Panc1 (cell line): ENCODE measurements at places on chromosomes 2 and 18.

- DNase-seq = peak; percentile 27
Measured at GRCh38 chr2:28359222-28360057, 33.2 kb upstream of the FOSL2 start.

GRCh38 chr18:76453932-76454331, 41.1 kb downstream of the ZNF516 start:
- DNase-seq = no peak

- DNase-seq = no peak
Measured at GRCh38 chr2:71934595-71935261, 212.9 kb downstream of the CYP26B1 start.

DNA sequence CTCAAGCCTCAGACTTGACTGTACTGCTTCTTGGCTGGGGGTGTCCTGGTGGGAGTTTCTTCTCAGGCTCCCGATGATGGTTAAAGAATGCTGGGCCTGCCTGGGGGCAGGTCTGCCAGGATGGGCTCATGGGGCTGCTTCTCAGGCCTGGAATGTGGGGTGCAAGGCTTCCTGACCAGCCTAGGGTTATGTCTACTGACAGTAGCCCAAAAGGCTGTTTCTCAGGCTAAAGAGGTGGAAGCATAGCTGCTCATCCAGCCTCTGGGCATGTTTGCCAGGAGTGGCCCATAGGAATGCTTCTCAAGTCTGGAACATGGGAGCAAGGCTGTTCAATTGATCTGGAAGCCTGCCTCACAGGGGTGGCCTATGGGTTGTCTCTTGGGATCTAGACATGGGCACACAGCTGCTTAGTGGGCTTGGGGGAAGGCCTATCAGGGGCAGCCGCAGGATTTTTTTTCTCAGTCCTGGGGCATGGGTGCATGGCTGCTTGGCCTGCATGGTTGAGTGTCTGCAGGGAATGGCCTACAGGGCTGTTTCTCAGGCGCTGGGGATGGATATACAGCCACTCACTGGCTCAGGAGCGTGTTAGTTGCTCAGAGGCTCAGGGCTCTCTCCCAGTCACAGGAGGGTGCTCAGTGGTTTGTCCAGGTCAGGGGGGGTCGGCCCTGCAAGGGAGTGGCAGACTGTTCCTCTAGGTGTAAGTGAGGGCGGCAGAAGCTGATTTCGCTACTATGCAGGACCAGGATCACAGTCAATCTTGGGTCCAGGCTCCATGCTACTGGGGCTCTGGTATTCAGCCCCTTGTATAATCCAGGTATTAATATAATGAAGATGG, 617.3 kb upstream of the REG3G start:
- no peak for DNase-seq

DNA sequence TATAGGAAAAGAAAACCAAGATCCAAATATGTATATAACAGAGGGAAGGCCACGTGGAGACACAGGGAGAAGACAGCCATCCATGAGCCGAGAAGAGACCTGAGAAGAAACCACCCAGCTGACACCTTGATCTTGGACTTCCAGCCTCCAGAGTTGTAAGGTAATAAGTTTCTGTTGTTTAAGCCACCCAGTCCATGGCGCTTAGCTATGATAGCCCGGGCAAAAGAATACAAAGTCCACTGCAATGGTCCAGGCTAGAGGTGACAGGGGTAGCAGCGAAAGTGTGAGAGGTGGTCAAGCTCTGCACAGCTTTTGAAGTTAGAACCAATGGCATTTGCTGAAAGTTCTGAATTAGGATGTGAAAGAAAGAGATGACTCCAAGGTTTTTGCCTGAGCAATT, 2.8 kb downstream of the MYOM1 start:
- DNase-seq = no peak

DNA sequence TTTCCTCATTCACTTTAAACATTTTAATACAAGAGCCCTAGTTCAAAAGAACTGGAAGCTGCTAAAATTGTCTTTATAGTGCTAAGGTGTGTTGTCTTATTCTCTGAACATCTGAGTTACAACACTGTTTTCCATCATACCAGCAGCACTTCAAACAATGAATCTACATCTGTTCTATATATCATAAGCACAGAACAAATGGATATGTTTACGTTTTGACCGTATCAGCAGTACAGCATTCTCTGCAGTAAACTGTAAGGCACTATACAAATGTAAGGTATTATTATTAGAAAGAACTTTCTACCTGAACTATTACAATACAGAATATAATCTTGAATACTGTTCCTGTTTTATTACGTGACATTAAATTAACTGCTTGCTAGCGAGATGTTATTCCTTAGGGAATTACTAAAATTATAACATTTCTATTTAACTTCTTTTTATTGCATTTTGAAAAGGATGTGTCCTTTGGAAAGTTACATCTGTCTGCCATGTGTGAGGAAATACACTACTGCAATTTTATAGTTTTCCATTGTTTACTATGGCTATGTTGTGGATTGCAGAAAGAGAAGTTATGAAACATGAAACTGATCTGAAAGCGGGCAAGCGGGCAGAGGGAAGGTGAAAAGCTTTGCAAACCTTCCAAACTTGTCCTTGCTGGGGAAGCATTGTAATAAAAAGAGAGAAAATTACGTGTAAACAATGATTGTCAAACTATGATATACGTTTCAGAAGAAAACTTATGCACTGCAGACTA, 13.7 kb downstream of the NCKAP1 start:
- no peak for DNase-seq

DNA sequence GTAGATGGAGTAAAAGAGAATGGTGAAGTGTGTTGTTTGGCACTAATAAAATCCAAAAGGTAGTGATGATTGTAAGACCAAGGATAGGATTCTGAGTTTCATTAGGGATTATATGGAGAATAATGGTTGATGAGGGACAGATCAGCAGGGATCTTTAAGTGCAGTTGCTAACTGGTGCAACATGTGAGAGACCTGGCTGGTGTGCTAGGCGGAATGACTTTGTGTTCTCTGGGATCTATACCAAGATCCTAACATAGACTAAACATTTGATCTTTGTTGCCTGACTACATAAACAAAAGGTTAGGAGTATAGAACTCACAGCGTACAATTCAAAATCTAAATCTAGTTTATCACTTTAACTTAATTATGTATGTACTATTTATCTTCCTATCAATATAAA, 135.4 kb downstream of the PTRHD1 start:
- no peak for DNase-seq

GRCh38 chr2:25546852-25547251, 126.5 kb downstream of the DTNB start:
- no peak for DNase-seq

DNA sequence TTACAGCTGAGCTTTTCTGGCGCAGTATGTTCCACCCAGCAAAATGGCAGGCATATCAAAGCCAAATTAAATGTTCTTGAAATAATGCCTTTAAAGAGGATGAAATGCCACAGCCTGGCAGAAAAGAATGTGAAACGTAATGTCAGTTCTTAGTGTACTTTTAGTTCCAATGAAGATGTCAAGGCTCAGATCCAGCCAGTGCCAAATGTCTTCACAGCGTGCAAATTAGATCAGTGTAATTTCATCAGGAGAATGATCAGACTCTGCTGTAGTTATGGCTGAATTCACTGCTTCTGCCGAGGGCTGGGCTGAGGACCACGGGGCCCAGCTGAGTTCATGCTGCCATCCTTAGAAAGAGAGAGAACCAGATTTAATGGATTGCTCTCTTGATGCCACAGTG, 78.7 kb upstream of the ITGA4 start:
- DNase-seq = no peak

DNA sequence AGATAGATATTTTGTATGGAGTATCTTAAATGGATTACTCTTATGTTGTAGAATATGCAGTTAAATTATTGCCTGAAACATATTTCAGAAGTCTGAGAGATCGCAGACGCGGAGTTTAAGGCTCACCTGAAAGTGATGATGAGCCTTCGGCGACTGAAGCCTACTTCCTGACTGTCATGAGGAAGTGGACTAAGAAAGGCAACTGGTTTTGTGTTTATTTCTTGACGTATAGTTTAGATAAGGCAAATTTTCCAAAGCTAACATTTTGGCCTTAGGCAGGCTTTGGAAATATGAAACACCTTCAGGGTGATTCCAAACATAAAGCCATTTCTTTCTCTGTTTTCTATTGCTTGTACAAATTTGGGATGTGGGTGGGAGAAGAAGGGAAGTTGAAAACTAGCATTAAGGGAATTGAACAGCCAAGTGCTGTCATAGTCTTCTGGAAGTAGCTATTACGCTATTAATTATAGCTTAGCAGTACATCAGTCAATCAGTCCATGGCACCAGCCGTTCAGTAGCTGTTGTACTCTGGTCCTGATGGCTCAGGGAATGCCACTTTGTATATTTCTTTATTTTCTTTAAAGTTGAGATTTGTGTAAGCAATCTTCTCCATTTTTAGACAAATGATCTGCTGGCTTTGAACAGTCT, 1.5 kb downstream of the GRHL1 start:
- no peak for DNase-seq

DNA sequence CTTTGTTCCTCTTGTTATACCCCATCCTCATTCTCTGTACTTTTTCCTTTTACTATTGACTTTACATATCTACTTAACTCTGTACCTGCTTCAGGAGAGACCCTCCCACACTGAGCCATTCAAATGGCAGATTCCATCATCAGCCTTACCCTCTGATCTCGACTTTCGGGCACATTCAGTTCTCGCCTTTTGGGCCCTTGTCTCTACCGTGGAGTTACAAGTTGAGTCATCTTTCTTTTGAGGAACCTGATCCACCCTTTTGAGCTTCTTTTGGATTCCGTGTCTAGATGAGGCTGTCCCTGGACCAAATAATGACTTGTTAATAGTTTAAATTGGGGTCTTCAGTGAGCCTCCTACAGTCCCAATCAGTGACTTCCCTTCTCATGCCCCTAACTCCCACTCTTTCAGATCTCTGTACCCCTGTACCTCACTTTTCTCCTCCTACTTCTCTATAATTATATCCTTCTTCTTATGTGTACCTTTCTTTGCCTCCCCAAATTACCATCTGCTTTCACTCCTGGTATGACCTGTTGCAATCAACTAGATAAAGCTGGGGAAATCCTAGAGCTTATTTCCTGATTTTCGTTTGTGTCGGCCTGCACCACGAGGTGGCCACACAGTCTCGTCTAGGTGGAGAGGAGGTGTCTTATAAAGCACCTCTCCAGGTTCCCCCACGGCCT, 17.2 kb downstream of the SP110 start:
- DNase-seq = no peak

- DNase-seq = peak; percentile 5
Measured at GRCh38 chr2:173884025-173884802, 81.0 kb downstream of the SP3 start.
